Hypothalamus (tissue), 51 donors: ENCODE measurements at places on chromosomes 4 and X.

GRCh38 chr4:17336986-17337385, 174.9 kb downstream of the QDPR start:
- DNase-seq = no peak

DNA sequence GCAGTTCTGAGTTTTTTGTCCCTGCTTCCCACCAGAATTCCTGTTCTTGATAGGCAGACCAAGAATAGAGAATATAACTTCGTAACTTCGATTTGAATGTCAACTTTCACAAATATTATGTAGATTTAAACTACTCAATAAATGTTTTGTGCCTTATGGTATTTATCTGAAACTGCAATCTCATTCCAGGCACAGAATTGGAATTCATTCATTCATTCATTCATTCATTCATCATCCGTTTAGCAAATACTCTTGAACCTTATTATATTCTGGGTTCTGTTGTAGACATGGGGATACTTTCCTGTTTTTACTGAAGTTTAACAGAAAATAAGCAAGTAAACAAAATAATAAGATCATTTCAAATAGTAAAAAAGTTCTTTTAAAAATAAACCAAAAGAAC, 324.4 kb downstream of the UNC5C start:
- DNase-seq = no peak

- DNase-seq = no peak
Observed at GRCh38 chr4:169582706-169583105, 29.7 kb downstream of the NEK1 start.

DNA sequence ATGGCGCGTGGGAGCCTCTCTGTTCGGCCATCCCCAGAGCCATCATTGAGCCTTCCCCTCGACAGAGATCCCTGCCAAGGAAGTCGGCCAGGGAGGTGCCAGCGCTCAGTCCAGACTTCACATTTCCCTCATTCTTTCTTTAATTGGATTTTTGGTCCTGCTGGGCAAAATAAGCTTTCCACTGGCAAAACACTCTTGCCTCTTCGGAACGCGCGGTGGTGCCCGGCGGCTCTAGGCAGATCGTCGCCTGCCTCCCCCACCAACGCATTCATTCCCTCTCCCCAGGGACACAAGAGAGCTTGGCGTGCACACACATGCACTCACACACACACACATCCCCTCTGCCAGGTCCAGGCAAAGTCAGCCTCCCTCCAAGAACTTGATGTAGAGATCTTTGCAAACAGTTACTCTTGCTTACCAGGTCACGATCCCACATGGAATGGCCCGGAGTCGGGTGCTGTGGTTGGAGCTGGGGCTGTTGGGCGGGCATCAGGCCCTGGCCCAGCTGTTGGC, 257.1 kb downstream of the BCOR start:
- DNase-seq = no peak

- DNase-seq = no peak
Observed at GRCh38 chrX:46782034-46782433, 23.1 kb upstream of the SLC9A7 start.

DNA sequence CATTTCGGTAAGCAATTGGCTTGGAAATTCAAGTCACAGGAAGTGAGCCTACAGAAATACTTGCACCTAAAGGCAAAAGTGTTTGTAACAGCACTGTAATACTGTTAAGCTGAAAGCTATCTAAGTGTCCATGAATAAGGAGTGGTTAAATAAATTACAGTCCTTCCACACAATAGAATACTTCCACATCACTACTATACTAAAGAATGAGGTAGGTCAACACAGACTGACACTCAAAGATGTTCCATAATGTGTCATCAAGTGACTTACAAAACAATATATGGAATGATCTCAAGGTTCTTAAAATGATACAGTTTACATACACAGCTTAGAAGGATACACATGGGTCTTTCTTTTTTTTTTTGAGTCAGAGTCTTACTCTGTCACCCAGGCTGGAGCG, 27.0 kb downstream of the SLC10A6 start:
- no peak for DNase-seq

- no peak for DNase-seq
Observed at GRCh38 chr4:41061482-41062185, 152.7 kb downstream of the APBB2 start.

DNA sequence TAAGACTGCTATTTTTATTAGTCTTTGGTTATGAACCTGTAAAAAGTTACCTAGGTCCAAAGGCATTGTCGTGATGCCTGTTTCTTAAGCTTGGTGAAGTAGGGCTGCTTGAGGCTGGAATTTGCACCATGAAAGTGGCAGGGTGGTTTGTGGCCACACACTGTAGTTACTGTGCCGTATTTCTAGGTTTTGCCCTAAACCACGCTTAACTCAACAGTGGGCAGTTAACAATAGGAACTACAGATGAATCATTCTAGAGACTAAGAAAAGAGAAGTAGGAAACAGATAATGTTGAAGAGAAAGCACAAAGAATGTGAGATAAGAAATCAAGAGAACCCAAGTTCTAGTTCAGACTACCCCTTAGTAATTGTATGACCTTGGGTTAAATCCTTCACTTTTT, 11.5 kb downstream of the ETNPPL start:
- no peak for DNase-seq
